ENCODE measurements at places on chromosomes 16 and 17.

GRCh38 chr17:73628642-73629552, 15.3 kb downstream of the SDK2 start:
- no peak for DNase-seq

- DNase-seq = no peak
Measured at GRCh38 chr17:80949451-80950421, 41.9 kb upstream of the CHMP6 start.

DNA sequence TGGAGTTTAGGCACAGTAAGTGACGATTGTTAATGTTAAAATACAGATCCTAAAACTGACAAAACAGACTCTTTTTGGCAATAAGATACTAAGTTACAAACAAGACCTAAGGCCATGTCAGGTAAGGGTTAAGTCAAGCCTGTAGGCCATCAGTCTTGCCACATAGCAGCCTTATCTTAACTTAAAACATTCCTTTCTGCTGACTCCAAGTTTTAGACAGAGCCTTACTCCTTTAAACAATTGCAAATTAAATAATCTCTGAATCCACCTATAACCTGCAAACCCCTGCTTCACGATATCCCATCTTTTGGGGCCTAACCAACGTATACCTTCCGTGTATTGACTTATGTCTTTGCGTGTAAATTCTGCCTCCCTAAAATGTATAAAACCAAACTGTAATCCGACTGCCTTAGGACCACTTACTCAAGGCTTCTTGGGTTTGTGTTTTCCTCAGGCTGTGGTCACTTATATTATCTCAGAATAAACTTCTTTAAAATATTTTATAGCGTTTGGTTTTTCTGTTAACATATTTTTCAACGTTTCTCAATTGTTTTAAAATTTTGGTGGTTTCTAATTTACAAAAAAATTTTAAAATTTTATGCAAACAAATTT, 64.4 kb downstream of the EFCAB5 start:
- DNase-seq = no peak

DNA sequence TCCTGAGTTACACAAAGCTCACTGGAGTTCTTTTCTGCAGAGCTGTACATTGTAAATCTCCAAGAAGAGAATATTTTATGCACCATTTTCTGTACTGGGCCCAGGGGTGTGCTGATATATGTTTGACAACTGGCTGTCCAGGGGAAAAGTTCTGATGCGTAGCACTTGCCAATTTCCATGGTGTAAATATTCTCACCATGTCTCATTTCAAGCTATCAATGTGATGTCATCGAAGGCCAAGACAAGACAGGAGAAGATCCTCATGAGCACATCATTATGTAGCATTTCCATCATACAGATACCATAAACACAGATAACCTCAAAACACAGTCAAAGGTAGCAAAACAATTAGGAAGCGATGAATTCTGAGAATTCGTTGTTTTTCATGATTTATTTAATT, 18.9 kb downstream of the CDH5 start:
- no peak for DNase-seq

GRCh38 chr16:72236866-72237265, 64.9 kb upstream of the PMFBP1 start:
- DNase-seq = no peak

DNA sequence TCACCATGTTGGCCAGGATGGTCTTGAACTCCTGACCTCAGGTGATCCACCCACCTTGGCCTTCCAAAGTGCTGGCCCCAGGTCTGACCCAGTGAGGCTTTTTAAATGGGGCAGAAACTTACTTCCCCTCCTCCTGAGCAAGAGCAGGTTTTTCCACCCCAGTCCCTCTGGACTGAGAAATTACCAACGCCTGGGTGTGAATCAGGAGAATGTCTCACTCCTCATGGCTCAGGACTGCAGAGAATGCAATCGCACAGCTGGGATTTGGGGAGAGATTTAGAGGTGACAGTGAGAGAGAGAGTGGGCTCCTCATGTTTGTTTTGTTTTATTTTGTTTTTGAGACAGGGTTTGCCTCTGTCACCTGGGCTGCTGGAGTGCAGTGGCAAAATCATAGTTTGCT, 203.6 kb downstream of the RAB11FIP4 start:
- DNase-seq = no peak

- no peak for DNase-seq
Measured at GRCh38 chr16:22946433-22946832, 132.5 kb downstream of the HS3ST2 start.

- DNase-seq = peak; percentile 35
Measured at GRCh38 chr17:79777120-79777893, 641 bp upstream of the CBX2 start.

DNA sequence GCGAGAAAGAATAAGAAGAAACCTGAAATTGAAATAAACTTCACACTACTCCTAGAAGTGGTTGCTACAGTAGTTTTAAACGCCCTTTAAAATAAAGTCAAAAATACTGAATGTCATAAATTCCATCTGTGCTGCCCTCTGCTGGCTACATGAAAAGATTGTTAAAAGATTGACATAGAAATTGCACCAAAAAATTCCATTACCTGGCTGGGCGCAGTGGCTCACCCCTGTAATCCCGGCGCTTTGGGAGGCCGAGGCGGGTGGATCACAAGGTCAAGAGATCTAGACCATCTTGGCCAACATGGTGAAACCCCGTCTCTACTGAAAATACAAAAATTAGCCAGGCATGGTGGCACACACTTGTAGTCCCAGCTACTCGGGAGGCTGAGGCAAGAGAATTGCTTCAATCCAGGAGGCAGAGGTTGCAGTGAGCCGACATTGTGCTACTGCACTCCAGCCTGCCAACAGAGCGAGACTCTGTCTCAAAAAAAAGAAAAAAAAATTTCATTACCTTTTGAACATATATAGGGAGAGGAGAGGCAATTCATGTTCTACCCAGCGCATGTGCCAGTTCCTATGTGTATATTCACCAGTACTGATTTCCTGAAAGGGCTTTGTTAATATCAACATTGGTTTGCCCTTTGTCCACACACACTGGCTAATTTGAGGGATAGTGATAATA, 36.5 kb downstream of the CYTH1 start:
- DNase-seq = no peak

GRCh38 chr17:36602030-36602748, 806 bp downstream of the MRM1 start:
- DNase-seq = no peak

- DNase-seq = no peak
Measured at GRCh38 chr16:26175944-26176343, 484.2 kb downstream of the HS3ST4 start.

DNA sequence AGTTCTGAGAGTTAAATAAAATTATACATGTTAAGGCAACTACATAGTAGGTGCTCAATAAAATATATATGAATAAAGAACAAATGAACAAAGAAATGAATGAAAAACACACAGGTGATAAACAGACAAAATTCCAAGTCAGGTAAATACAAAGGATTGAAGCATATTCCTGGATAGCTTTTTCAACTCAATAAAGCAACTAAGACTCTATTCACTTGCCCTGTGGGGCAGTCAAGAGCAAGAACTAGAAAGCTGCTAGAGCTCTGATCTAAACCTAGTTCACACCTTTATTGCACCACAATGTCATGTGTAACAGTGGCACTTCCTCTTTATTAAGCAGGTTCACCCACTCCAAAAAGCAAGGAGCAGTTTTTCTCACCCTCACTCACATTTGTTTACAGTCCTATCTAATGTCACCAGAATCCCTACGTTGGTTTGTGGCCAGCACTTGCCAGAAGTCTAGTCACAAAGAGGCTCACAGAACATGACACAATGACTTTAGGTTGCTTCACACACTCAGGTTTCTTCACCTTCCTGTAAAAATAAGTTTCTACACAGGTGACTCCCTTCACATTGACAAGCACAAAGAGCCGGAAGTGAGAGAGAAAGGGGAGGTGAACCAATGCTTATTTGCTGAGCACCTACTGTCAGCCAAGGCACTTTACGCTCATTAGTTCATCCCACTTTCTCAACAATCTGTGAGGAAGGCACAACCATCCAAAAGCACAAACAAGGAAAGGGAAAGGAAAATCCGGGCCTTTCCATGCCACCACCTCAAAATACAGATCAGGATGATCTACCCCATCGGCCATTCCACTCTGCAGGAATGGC, 70.8 kb downstream of the XPO6 start:
- DNase-seq = peak; percentile 79

DNA sequence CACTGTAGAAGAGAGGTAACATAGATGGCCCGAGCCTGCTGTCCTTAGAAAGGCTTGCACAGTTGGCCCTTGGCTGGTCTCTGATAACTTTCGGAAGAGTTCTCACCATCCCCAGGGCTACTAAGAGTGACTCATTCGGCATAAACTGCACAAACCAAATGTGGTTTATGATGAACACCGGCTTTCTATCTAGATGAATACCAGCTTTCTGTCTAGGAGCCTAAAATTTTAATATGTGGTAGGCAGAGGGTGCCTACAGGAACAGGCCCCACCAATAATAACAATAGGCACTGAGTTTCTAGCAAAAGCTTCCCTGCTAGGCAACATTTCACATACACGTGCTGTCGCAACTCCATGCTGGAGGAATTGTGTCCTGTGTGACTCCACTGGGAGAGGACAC, 15.4 kb downstream of the CNOT1 start:
- no peak for DNase-seq

DNA sequence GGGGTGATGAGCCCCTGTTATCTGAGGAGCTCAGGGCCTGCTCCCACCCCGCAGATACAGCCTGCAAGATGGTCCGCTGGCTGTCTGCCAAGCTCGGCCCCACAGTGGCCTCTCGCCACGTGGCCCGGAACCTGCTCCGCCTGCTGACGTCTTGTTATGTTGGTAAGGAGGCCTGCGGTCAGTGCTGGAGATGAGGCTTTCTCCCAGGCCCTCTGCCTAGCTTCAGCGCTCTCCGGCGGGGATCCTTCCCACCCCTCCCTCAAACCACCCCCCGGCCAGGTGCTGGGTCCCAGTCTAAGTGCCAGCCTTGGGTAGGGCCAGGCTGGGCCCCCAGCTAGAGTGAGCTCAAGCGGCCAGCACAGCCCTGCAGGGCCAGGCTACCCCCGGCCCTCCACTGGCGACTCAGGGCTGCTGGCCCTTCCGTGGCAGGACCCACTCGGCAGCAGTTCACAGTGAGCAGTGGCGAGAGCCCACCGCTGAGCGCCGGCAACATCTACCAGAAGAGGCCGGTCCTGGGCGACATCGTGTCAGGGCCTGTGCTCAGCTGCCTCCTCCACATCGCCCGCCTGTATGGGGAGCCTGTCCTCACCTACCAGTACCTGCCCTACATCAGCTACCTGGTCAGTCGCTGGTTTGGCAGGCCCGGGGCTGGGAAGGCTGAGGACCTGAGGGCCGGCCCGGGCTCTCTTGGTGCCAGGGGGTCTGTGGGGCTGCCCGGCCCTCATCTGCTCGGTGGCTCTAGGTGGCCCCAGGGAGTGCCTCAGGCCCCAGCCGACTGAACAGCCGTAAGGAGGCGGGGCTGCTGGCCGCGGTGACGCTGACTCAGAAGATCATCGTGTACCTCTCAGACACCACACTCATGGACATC, 6.1 kb downstream of the WDR81 start:
- no peak for DNase-seq

GRCh38 chr16:66832661-66833305, 2.0 kb upstream of the NAE1 start:
- no peak for DNase-seq

DNA sequence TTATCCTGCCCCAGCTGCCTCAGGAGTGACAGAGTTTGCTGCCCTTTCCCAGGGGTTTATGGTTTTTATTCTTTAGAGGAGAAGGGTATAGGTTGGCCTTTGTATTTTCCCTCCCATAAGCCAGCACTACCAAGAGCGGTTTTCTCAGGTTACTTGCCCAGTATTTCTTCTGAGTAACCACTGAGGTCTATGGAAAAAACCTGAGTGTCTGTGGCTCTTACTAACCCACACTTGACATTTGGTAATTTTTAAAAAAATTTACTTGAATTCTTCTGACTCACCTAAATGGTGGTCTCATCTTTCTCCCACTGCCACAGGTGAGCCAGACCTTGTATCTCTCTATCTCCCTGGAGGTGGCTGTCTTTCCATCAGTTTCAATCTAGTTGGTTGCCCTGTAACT, 6.0 kb downstream of the SLC7A6 start:
- no peak for DNase-seq

- DNase-seq = no peak
Measured at GRCh38 chr17:4607773-4608187, 23.5 kb downstream of the SMTNL2 start.

DNA sequence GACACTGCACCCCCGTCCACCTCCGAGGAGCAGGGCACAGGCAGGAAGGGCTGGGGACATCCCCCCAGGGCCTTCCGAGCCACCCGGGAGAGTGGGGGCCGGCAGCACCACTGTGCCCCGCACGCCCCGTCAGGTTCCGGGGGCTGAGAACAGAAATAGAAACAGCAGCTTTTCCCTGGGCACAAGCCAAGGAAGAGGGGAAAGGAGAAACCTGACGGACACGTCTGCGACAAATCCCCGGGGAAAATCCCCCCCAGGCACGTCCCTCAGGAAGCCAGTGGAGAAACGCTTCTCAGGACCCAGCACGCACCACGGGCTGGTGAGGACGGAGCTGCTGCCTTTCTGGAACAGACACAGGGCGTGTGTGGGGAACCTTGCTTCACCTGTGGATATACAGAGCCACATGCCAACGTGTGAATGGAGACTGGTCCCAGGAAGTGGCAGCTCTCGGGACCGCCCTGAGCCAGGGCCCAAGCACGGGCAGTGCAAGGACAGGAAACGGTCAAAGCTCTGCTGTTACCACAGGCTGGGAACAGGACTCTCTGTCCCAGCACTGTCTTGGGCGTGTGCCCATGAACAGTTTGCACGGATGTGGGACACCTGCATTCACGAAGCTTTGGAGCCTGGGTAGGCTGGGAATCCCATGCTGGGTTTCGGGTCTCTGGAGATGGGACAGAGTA, 1.2 kb upstream of the TMEM204 start:
- DNase-seq = no peak

GRCh38 chr16:78478267-78478861, 378.9 kb downstream of the WWOX start:
- DNase-seq = peak; percentile 29

- peak; percentile 62 for DNase-seq
Measured at GRCh38 chr16:27374804-27375425, 27.1 kb upstream of the IL21R start.

Data from Jurkat, Clone E6-1 (cell line).